SK-N-MC (cell line): ENCODE measurements at places on chromosomes 3 and 15.

DNA sequence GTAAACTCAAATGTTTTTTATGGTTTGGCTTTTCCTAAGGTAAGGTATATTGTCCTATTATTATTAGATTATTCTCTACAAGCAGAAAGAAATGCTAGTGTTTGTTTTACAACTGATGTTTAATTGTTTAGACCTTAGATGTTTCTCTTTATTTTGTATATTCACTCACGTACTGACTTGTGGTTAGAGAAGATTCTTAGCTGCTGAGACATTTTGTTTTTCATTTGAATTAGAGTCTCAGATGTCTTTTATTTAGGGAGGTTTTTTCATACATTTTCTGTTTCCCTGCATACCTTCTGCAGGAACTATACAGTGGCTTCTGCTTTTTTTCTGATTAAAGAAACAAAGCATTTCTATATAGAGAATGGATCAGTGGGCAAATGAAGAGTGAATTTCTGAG is 110.9 kb downstream of the MYRIP start:
- no peak for DNase-seq

DNA sequence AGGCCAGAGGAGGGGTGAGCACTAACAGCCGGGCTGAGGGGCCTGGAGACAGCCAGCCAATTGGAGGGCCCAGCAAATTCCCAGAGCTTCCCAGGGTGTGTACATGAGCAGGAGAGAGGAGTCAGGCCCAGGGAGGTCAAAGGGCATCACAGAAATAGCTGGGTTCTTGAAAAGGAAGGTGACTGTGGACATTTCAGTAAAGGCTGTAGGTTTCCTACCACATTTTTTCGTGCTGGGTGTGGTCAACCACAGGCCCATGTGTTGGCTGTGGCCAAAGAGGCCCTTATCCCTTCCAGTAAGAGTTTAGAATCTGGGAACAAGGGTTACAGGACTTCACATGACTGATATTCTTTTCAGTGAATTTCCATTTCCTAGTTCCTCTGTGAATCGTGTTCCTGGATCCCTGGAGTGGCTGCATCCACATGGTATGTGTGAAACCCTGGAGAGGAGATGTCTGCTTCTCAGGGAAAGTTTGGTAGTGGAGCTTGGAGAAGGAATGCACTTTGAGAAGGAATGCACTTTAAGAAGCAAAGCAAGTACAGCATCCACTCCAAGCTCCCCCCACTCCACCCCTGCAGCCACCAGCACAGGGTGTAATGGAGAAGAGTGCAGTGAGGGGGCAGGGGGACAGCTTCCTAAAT is 73.2 kb upstream of the HEG1 start:
- no peak for DNase-seq

GRCh38 chr15:90019611-90020010 is 18.5 kb downstream of the ZNF710 start:
- DNase-seq, result no peak

- DNase-seq, result no peak
Observed at GRCh38 chr3:169430707-169431404, 232.7 kb downstream of the MECOM start.

GRCh38 chr3:194142156-194142910 is 6.4 kb downstream of the HES1 start:
- no peak for DNase-seq

GRCh38 chr3:126128504-126129397 is 44.8 kb upstream of the SLC41A3 start:
- DNase-seq, result no peak

GRCh38 chr3:183159333-183159732 is 3.2 kb downstream of the LAMP3 start:
- no peak for DNase-seq

DNA sequence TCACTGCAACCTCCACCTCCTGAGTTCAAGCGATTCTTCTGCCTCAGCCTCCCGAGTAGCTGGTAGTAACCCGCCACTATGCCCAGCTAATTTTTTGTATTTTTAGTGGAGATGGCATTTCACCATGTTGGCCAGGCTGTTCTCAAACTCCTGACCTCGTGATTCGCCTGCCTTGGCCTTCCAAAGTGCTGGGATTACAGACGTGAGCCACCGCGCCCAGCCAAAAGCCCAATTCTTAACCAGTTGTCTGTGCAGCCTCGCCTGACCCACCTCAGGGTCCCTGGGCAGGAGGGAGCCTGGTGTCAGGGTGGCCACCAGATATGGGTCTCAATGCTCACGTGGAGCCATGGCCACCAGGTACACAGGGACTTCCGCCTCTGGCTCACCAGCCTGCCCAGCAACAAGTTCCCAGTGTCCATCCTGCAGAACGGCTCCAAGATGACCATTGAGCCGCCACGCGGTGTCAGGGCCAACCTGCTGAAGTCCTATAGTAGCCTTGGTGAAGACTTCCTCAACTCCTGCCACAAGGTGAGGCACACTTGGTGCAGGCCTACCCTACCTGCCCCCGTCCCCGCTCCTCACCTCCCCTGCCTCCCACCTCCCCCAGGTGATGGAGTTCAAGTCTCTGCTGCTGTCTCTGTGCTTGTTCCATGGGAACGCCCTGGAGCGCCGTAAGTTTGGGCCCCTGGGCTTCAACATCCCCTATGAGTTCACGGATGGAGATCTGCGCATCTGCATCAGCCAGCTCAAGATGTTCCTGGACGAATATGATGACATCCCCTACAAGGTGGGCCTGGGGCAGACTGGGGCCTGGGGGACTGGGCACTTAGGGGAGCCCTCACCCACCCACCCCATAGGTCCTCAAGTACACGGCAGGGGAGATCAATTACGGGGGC is 48.6 kb downstream of the SEMA3G start:
- no peak for DNase-seq

DNA sequence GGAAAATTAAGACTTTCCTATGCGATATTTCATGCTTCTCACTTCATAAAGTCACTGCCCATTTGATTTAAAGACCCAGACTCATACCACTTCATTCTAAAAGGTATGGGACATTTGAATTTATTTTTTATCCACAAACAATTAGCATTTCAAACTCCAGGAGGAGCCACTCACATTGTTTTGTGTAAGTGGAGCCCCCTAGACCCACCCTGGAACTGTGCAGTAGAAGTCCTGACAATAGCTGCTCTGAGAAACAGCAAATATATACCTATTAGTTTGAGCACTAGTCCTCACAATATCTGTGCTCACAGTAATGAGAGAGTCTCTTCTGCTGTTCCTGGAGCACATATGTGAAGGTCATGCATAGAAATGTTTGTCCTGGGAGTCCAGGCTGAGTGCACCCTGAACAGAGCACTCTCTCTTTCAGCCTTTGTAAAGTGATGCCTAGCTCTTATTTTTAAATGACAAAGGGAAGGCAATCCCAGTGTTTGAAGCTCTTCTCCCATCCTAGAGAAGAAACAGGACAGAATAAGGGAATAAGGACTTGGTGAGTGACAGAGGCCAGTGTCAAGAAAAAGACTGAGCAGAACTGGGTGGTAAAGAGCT is 127.5 kb upstream of the STRIT1 start:
- DNase-seq, result no peak

- DNase-seq, result no peak
Observed at GRCh38 chr15:72353266-72353665, 22.5 kb downstream of the HEXA start.
